ENCODE measurements at places on chromosomes 2 and 18.

GRCh38 chr18:432791-433190, 67.7 kb downstream of the COLEC12 start:
- no peak for DNase-seq

DNA sequence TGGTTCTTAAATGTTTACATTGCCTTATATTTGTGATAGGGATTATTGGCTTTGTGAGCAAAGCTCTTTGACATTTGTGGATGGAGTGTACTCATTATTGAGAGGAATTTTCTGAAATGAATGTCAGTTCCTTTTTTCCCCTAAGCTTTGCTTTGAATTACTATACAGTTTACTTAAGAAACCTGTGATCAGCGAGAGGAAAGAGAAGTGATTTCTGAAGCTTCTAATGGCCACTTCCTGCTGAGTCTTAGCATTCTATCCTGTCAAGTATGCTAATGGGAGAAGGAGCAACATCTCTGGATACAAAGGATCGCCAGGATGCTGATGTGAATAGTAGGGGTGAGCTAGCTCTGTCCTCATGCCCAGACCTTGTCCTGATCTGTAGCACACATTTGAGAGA, 47.8 kb upstream of the MGAT5 start:
- DNase-seq = no peak

- DNase-seq = no peak
Measured at GRCh38 chr18:69617888-69618287, 217.2 kb downstream of the DOK6 start.

- DNase-seq = no peak
Measured at GRCh38 chr2:234993541-234993981, 41.7 kb downstream of the SH3BP4 start.

DNA sequence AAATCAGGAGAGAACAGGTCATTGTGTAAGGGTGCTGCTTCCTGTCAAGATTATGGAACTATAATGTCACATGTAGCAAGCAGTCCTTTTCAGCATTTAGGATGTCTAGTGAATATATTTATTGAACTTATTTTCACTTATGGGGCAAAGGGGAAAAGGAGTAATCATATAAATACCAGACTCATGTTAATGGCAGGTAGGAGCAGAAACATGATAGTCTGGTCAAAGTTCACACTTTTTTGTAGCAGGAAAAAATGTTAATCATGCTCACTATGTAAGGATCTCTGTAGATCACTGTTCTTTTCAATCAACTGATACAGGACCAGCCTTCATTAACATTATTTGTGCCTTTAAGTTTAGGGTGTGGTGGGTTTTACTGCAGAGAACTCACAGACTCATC, 219.0 kb downstream of the STK39 start:
- DNase-seq = no peak

GRCh38 chr2:230824406-230824978, 40.2 kb upstream of the ITM2C start:
- DNase-seq = peak; percentile 45

- DNase-seq = no peak
Measured at GRCh38 chr18:76994086-76994654, 138.4 kb downstream of the MBP start.

- no peak for DNase-seq
Measured at GRCh38 chr2:99106913-99107312, 34.6 kb upstream of the C2orf15 start.

GRCh38 chr2:202932425-202933138, 20.5 kb downstream of the CARF start:
- DNase-seq = no peak

DNA sequence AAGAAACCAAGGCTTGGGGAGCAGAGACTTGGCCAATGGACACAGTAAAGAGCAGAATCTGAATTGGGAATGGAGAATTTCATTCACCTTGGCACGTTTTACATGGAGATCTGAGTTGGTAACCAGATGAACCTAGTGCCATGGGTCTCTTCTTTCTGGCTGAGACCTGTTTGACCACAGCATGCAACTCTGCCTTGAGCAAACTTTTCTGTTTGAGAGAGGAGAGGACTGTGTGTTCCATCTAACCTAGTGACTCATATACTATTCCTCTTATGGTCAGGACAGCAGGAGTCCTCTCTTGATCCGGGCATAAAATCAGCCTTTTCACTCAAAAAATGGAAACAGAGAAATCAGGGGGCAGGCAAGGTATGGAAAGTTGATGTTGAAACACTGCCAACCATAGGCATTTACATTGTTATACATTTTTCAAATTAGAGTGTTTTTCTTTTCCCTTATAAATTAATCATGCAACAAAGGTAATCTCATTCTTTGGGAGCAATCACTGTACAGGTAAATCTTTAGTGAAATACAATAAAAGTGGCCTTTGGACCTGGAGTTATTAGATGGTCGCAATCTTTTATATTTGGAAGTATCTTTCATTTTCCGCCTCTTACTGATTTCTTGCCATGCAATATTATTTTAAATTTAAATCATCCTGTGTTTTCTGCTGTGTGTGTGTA, 86.7 kb downstream of the NRP2 start:
- no peak for DNase-seq

DNA sequence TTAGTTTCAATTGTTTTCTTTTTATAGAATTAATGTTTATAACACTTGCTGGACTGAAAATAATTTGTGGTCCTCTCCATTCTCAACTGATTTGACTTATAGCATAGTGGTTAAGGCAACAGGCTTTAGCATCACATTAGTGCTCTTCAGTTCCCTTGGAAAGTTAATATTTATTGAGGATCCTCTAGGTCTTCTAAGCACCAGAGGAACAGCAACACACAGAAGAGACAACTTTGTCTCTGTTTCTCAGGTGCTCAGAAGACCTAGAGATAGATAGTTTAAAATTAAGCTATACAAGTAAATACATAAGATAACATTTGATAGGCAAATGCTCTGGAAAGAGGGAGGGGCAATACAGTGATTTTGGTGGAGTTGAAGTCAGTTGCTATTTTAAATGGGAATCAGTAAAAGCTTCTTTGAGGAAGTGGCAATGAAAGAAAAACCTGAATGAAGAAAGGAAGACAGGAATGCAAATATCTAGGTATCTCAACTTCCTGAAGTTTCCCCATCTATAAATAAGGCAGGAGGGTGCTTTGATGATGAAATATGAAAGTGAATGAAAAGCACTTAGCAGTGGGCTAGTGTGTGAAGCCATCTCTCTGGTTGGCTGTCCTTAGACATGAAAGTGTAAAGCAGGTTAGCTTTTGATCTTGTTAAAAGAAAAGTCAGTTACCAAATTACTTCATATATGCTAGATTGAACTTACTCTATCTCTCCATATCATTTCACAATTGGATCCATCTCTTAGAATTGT, 7.9 kb downstream of the NEUROD1 start:
- no peak for DNase-seq

DNA sequence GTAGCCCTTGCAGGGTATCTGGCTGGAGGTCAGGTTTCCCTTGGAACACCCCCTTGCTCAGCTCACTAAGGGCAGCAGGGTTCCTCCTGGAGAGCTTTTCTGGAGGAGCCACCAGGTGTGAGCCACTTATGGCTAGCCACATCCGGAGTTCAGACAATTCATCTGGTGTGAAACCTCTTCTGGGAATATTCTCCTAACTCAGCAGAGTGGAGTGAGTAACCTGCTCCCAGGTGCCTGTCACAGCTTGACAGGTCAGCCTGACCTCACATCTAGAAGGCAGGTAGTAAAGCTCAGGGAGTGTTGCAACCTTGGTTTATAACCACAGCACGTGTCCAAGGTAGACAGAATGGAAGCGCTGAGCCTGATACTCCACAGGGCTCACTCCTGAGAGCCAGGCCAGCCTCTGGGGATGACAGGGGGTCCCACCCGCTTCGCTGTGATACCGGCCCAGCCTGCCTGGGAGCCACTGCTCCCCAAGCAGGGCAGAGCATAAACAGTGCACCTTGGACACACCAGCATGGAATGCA, 62.6 kb upstream of the TGFA start:
- no peak for DNase-seq

- DNase-seq = no peak
Measured at GRCh38 chr18:57951117-57951796, 92.8 kb upstream of the NEDD4L start.

- DNase-seq = no peak
Measured at GRCh38 chr2:240136671-240137292, 677 bp upstream of the COPS9 start.

DNA sequence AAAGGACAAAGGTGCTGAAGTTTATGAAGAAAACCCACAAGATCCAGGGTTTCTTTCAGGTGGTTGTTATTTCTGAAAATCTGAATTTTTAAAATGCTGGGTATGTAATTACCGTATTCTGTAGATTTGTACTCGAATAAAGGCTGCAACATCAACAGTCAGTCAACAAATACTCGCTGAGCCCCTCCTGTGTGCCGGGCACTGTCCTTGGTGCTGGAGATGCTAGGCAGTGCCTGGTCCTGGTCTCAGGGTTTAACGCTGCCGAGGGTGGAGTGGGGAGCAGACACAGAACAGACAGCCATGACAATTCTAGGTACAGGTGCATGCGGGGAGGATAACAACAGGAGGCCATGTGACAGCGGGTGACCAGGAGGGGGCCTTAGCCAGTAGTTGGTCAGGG, 27.2 kb upstream of the PDIA6 start:
- no peak for DNase-seq

DNA sequence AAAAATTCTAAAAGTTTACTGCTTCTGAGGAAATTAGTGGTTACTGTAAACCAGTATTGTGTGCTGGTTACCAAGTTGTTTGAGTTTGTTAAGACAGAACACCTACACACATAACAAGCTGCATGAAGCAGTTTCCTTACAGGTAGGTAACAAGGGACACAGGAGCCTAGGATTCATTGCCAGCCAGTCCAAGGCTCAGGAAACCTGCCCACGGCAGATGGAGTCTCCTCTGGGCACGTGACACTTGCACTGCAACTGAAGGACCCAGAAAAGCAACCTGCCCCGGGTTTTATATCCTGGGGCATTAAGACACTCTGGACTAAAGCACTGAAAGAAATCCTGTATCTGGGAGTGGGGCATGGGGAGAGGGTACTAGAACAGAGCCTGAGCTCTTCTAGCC, 639.3 kb downstream of the ADCYAP1 start:
- no peak for DNase-seq

DNA sequence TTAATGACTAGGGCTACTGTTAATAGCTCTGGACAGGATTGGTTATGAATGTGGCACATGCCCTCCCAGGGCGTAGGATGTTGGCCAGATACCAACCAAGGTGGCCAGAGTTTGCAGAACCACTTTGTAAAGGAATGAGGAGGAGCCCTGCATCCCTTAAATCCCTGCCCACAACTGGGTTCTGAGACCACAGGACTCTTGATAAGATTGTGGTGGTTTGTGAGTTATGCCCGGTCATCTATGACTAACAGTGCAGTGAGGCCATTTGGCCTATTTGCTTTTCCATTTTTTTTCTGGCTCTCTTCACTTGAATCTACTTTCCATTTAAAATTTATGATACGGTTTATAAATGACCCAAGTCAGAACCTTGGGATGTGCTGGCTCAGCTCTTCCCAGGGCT, 294.5 kb downstream of the PRKCE start:
- no peak for DNase-seq

GRCh38 chr18:3250237-3251107, 2.9 kb downstream of the MYL12A start:
- no peak for DNase-seq

- DNase-seq = no peak
Measured at GRCh38 chr2:113127646-113128570, 510 bp downstream of the IL1RN start.

DNA sequence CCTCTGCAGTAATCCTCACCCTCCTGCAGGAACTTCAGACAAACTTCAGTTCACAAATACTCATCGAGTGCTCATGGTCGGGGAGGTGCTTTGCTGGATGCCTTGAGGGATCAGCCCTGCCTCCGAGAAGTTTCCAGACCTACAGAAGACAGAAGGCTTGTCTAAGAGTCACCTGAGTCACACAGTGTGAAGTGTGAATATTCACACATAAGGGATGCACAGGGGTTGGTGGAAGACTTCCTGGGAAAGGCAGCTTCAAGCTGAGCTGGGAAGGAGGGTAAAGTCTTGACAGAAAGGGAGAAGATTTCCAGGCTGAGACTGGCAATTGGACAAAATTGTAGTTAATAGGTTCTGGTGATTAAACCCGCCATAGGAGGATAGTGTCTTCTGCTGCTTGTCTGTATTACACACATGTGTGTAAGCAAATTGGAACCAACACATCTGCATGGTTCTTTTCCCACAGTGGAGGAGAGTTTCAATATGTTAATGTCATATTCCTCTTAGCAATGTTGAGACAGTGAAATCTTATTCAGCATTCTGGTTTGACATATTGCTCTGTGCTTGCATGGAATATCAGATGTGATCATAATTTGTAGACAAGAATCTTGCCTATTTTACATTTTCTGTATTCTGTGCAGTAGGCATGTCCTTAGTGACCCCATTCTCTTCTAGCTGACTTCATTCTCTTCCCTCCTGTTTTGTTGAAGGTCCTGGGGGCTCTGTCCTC, 34.7 kb upstream of the ZNF396 start:
- no peak for DNase-seq

- DNase-seq = no peak
Measured at GRCh38 chr2:236169151-236169721, 1.1 kb upstream of the GBX2 start.

GRCh38 chr2:165164201-165164600, 39.6 kb downstream of the SCN3A start:
- DNase-seq = no peak

DNA sequence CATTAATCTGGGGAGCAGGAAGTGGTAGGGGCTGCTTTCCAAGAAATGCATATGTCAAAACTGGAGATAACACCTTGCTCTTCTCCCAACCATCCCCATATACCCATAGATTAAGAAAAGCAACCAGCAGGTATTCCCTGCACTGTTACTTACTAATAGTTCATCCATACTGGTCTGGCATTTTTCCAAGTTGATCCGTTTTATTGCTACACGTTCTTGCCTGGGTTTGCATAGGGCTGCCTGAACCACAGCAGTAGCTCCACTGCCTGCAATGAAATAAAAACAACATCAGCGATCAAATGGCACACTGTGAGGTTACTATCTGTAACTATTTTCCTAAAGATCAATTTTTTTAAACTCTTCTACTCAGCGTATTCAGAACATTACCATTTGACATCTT, 65.6 kb downstream of the STK39 start:
- DNase-seq = no peak

DNA sequence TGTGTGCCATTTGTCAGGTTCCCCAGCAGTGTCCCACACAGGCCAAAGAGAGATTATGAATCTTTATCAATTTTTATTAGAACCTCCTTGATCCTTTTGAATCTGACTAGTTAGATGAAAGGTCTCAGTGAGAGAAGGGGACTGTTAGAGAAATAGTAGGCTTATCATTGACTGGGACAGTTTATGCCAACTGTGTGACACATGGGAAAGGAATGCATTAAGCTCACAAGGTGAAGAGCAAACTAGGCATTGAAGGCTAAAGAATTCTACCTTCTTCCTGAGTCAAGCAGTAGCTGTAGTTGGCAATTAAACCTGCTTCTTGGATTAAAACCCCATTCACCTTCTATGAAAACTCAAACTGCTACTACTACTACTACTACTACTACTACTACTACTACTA, 389.6 kb upstream of the CDH19 start:
- no peak for DNase-seq

Measured in GM12892 (cell line).